ENCODE measurements at places on chromosomes 5 and 9.
A peak's percentile ranks its signal among the peaks of the same experiment; 100 is the strongest.

GRCh38 chr5:29122306-29122705 lies 2071.2 kb upstream of the CDH6 start:
- H3K4me1 ChIP-seq, result no peaks in the 10 kb centered on the region
- no peaks in the 10 kb centered on the region for H3K27me3 ChIP-seq
- DNase-seq, result no peak
- H3K27ac ChIP-seq, result no peak overlapping the region
- H3K36me3 ChIP-seq, result no peaks in the 10 kb centered on the region

- H3K27me3 ChIP-seq, result no peaks in the 10 kb centered on the region
- H3K27ac ChIP-seq, result no peak overlapping the region
- DNase-seq, result no peak
- H3K36me3 ChIP-seq, result peaks cover 22% of the 10 kb centered on the region
- H3K4me3 ChIP-seq, result no peak overlapping the region
These were observed 11.4 kb downstream of the MTAP start for GRCh38 chr9:21813575-21814473.

GRCh38 chr5:17852740-17853139 lies 218.5 kb downstream of the TAF11L14 start:
- no peaks in the 10 kb centered on the region for H3K4me1 ChIP-seq
- no peak overlapping the region for H3K27ac ChIP-seq
- H3K27me3 ChIP-seq, result no peaks in the 10 kb centered on the region
- no peak for DNase-seq
- H3K4me3 ChIP-seq, result no peak overlapping the region

DNA sequence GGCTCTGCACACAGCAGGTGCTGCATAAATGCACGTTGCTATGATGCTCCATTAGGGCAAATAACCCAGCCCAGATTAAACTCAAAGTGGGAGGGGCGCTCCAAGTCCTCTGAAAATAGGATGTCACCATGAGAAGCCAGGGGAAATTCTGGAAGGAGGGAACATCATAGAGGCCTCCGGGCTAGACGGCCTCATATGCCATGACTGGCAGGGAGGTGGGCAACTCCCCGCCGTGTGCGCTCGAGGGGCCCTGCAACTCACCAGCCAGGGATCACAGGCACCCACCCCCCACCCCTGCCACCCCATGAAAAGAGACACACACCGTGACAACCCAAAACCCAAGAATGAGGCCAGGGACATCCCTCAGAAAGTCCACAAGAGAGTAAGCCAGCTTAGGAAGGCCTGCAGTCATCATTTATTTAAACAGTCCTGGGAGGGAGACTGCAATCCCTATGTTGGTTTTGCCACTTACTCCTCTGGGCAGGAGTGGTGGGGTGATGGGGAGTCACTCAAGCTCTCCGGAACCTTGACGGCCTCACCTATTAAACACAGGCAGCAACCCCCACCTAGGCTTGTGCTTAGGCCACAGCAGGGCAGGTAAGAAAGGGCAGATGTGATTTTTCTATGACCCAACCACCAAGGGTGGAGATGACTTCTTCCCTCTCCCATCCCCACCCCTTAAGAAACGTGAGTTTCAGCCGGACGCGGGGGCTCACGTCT lies 4.0 kb downstream of the VAV2 start:
- H3K27ac ChIP-seq, result no peak overlapping the region
- H3K27me3 ChIP-seq, result peaks cover 11% of the 10 kb centered on the region
- no peak for DNase-seq
- H3K4me1 ChIP-seq, result peaks cover 17% of the 10 kb centered on the region
- H3K36me3 ChIP-seq, result no peaks in the 10 kb centered on the region

DNA sequence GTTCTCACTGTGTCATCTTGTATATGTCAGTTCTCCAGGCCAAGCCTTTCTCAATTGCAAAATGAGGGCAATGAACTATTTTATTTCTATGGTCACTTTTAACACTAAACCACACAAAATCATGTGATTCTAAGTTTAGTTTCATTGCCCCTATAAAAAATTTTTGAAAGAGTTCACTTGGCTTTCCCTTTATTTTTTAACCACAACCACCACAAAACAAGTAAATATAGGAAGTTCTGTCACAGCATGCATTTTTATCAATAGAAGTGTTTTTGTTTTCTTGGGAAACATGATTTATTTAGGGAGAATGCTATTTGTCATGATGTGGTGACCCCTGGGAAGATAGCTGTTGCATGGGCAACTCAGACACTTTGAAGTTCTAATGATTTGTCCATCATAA lies 169.1 kb downstream of the CSNK1G3 start:
- H3K4me3 ChIP-seq, result no peak overlapping the region
- no peak for DNase-seq
- no peaks in the 10 kb centered on the region for H3K4me1 ChIP-seq

GRCh38 chr5:126780165-126780827 lies 3.4 kb downstream of the LMNB1 start:
- no peaks in the 10 kb centered on the region for H3K27me3 ChIP-seq
- H3K4me3 ChIP-seq, result no peak overlapping the region
- H3K4me1 ChIP-seq, result peaks cover 19% of the 10 kb centered on the region
- no peak for DNase-seq
- no peaks in the 10 kb centered on the region for H3K36me3 ChIP-seq
- H3K27ac ChIP-seq, result no peak overlapping the region

- H3K27me3 ChIP-seq, result no peaks in the 10 kb centered on the region
- no peaks in the 10 kb centered on the region for H3K36me3 ChIP-seq
- H3K4me1 ChIP-seq, result no peaks in the 10 kb centered on the region
- no peak for DNase-seq
These were observed 1262.0 kb upstream of the WWC1 start for GRCh38 chr5:167029488-167029887.

- H3K27me3 ChIP-seq, result no peaks in the 10 kb centered on the region
- no peak overlapping the region for H3K4me3 ChIP-seq
- H3K4me1 ChIP-seq, result no peaks in the 10 kb centered on the region
These were observed 339.2 kb downstream of the ARL15 start for GRCh38 chr5:53971131-53971530.

DNA sequence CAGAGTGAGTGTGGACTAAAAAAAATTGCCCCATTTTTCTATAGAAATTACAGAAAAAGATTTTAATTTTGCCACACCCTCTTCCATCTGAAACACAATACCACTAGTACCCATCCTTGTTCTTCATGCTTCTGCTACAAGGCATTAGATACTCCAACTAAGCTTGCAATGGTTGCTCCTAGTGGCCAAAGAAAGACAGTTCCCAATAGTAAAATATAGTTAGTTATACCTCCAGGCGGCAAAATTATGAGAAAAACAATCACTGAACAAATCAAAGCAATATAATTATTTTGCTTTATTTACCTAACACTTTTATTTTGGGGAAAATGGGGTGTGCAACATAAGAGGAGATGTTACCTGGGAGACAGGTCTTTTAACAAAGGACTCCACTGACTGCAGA lies 101.2 kb downstream of the RAPGEF6 start:
- H3K4me1 ChIP-seq, result peaks cover 16% of the 10 kb centered on the region
- H3K27ac ChIP-seq, result no peak overlapping the region
- no peaks in the 10 kb centered on the region for H3K36me3 ChIP-seq
- no peak overlapping the region for H3K4me3 ChIP-seq
- H3K27me3 ChIP-seq, result no peaks in the 10 kb centered on the region
- no peak for DNase-seq

DNA sequence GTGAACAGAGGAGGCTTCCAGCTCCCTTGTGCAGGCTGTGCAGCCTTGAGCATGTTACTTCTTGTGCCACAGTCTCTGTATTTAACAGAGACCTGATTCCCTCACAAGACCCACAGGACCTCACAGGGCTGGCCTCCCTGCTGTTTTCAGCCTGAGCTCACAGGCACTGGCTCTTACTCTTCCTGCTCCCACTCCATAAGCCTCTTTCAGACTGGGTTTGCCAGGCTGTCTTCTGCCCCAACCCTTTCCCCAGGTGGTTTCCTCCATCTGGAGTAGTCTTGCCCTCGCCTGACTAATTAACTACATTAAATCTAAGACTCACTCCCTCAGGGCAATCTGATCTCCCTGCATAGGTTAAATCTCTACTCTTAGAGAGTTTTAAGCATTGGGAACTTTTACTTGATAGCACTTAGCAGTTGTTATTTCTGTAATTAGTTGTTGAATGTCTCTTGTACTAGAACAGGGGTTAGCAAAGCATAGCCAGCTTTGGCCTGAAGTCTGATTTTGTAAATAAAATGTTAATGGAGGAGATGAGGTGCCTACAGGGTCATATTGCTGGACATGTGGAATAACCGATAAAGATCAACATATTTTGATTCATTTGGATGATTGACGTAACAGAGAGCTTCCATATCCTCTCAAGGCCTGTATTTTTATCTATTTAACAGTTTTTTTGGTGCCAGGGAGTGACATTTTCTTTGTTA lies 28.6 kb upstream of the SPATA31E1 start:
- H3K36me3 ChIP-seq, result no peaks in the 10 kb centered on the region
- no peak overlapping the region for H3K27ac ChIP-seq
- no peak overlapping the region for H3K4me3 ChIP-seq
- DNase-seq, result no peak
- no peaks in the 10 kb centered on the region for H3K4me1 ChIP-seq

DNA sequence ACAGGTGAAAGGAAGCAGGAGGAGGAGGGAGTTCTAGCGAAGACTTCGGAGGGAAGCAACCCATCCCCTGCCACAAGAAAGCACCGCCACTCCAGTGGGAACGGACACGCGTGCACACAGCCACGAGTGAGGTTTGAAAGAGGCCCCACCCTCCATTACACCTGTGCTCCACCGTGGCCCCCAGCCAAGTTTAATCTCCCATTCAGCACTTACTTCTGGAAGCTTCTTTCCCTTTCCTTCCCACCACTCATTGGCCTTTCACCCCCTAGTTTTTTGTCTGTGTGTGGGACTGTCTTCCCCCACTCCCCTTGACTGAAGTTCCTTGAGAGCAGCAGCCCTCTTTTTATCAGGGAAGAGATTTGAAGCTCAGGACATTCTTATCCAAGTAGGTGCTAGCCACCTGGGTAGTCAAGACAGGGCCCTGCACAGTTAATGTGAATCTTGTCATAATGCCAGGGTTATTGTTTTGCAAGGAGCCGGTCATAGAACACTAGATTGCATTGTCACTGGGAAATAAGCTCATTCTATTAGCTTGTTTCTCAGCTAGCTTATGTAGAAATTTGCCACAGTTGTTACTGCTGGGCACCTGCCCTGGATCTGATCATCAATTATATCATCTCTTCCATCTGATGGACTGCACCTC lies 256.0 kb downstream of the DOCK8 start:
- peak overlapping the region; percentile 79 for H3K4me3 ChIP-seq
- no peaks in the 10 kb centered on the region for H3K27me3 ChIP-seq
- DNase-seq, result no peak
- H3K36me3 ChIP-seq, result peaks cover 4% of the 10 kb centered on the region
- H3K4me1 ChIP-seq, result peaks cover 22% of the 10 kb centered on the region

GRCh38 chr9:134671341-134672113 lies 29.9 kb downstream of the COL5A1 start:
- no peaks in the 10 kb centered on the region for H3K4me1 ChIP-seq
- no peak overlapping the region for H3K4me3 ChIP-seq
- no peaks in the 10 kb centered on the region for H3K27me3 ChIP-seq
- no peak for DNase-seq
- H3K36me3 ChIP-seq, result no peaks in the 10 kb centered on the region

DNA sequence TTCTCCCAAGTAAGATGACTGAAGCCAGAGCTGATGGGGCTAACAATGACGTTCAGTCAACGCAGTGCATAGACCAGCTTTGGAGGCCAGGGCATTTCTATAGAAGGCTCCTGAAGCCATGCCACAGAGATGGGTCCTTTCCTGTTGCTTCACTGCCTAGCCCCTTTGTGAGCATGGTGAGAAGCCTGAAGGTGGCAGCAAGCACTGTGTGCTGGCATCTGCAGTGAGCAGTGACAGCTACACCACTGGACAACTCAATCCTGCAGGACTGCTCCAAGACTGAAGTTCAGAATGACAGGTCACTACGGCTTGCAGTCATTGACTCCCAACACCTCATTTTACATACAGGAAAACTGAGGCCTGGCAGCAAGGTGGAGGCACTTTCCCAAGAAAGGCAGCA lies 229.0 kb downstream of the TSSK1B start:
- H3K27me3 ChIP-seq, result no peaks in the 10 kb centered on the region
- DNase-seq, result no peak
- H3K27ac ChIP-seq, result no peak overlapping the region
- H3K36me3 ChIP-seq, result no peaks in the 10 kb centered on the region
- no peak overlapping the region for H3K4me3 ChIP-seq

DNA sequence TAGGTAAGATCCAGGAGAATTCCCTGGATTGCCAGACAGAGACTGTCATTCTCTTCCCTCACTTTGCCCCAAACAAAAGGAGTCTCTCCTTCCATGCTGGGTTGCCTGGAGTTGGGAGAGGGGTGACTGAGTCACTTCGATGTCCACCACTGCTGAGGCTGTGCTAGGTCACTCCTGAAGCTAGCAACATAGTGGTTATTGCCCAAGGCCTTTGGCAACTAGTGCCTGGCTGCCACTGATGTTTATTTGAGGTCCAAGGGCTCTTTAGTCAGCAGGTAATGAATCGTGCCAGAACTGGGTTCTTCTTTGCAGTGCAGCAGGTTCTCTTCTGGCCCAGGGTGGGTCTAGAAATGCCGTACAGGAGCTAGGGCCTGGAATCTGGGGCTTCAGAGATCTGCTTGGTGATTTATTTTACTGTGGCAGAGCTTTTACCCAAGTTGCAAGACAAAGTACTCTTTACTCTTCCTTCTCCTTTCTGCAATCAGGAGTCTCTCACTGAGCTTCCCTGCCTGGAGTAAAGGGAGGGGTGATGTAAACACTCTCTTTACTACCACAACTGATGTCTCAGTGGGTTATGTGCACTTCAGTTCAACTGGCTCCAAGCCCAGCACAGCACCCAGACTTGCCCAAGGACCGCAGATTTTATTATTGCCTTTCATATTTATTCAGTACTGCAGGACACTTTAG lies 155.7 kb upstream of the SH3GL2 start:
- no peaks in the 10 kb centered on the region for H3K4me1 ChIP-seq
- no peak overlapping the region for H3K4me3 ChIP-seq
- no peak for DNase-seq
- no peaks in the 10 kb centered on the region for H3K36me3 ChIP-seq
- no peaks in the 10 kb centered on the region for H3K27me3 ChIP-seq
